MV-4-11 (cell line): ENCODE measurements at places on chromosomes 1 and 21.

DNA sequence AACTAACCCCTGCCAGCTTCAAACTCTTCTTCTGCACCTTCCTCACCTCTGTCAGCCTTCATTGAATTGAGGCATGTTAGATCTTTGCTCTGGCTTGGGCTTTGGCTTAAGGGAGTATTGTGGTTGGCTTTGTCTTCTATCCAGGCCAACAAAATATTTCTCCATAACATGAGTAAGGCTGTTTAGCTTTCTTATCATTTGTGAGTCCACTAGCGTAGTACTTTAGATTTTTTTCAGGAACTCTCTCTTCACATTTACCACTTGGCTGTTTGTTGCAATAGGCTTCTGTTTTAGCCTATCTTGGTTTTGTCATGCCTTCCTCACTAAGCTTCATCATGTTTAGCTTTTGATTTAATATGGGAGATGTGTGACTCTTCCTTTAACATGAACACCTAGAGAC lies 417.5 kb downstream of the NCAM2 start:
- no peak for DNase-seq

GRCh38 chr1:202367271-202367670 lies 18.8 kb downstream of the PPP1R12B start:
- no peak for DNase-seq

GRCh38 chr1:239719642-239720258 lies 333.4 kb downstream of the CHRM3 start:
- DNase-seq, result peak; percentile 86

GRCh38 chr1:57424231-57425027 lies 569 bp upstream of the DAB1 start:
- DNase-seq, result no peak

DNA sequence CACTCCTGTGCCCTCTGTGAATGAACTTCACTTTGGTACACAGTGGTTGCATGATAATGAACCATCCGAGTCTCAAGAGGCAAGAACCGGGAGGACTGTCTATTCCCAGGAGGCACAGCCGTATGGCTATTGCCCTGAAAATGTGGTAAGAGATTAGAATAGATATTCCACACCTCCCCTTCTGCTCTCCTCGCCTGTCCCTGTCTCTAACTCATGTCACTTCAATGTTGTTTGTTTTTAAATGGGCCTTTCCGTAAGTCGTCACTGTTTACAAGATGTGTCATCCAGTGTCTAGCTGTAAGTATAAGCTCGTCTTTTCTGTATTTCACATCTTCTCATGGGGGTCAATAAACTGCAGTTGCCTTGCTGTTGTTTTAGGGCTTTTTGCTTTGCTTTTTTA lies 122.2 kb downstream of the PATJ start:
- no peak for DNase-seq

GRCh38 chr1:182087719-182088350 lies 26.3 kb upstream of the ZNF648 start:
- DNase-seq, result no peak

DNA sequence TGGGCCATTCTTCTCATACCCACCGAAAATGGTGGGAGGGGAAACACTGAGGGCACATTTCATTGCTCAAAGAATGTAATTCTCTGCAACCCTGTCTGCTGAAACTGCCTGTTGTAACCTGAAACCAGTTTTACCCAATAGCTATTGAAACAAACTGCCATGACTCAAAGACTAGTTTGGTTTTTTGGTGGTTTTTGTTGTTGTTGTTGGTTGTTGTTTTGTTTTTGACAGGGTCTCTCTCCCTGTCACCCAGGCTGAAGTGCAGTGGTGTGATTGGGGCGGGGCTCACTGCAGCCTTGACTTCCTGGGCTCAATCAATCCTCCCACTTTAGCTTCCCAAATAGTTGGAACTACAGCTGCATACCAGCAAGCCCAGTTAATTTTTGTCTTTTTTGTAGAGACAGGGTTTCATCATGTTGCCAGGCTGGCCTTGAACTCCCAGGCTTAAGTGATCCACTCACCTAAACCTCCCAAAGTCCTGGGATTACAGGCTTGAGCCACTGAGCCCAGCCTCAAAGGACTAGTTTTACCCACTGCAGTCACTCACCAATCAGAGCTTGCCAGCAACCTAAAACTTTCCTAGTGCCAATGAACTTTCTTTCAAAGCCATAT lies 2.1 kb upstream of the IPP start:
- peak; percentile 14 for DNase-seq

DNA sequence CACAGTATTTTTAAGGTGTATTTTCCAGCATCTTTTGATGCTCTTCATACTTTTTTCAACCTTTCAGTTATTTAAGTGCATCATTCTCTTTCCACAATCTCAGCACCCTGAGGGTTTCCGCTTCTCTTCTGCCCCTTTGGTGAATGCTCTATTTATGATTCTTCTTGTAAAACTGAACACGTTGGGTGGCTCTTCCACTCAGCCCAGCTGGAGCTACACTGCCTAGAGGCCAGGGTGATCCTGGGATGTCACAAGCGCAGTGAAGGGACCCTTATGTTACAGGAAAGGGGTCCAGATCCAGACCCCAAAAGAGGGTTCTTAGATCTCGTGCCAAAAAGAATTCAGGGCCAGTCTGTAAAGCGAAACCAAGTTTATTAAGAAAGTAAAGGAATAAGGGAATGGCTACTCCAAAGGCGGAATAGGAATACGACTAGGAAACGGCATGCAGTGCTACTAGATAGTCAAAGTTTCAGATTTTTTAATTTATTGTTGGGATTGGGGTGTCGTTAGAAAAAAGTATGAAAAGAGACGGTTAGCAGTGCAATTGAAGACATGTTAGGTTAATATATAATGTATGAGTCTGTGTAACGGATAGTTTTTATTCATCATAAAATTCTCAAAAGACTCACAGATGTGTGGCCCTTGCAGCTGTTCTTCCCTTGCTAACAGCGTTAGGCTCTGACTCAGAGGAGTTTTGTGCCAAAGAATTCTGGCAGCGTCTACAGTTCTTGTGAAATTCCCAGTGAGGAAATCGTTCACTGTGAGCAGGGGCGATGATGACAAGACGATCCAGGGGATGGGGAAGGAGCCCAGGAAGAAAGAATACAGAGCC lies 14.4 kb upstream of the ERVH48-1 start:
- DNase-seq, result peak; percentile 70

DNA sequence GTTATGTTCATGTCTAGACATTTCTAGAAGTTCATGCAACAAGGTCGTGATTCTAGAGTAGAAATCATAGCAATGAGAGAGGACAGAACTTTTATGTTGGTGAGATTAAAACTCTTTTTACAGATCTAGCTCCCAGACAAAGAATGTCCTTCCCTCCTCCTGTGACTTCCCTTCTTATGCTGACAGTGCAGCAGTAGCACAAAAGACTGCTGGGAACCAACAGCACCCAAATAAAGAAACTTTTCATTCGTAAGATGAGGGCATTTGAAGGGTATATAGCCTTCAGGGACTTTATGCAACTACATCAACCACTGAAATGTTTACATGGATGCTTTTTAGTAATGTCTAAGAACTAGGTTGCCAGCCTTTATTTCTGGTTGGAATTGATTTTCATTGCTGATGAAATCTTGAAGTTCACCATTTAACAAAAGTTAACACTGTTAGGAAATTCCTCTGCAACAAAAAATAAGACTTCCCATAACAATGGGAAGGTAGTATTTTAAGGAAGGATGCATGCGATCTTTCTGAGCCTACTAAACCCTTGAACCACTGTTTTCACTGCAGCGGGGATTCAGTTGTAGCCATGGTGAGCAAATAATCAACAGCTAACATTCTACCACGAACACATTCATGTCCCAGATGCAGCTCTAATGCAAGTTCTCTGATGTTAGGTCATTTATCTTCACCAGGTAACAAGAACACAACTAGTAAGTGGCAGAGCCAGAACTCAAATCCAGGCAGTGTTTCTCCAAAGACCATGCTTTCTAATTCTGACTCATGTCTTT lies 672.8 kb downstream of the PTPRC start:
- DNase-seq, result no peak

DNA sequence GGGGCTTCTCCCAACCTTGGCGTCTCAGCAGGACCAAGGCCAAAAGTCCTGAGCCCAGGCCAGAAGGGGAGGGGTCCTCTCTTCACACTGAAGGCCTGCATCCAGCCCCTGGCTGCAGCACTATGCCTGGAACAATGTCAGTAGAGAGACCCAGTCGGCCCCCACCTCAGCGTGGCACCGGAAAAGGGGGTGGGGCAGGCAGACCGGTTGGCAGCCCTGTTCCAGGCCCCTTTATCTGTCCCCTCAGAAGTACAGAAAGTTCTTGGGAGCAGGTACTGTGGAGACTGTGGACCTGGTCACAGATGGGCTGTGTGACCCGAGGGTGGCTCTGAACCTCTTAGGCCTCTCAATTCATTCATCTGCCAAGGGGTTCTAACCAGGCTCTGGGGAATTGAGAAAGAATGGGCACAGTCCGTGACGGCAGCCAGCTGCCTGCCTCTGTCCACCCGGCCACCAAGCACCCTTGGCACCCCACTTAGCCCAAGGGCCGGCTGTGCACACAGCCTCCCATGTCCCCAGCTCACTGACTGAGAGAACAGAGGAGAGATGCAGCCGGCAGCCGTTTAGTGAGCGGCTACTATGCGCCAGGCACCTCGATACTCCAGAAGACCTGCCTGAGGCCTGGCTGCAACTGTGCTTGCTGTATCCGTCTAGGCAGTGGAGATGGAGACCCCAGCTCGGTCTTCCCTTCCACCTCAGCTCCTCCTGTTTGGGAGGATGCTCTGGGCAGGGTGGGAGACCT lies 23.9 kb downstream of the RUNX3 start:
- DNase-seq, result no peak

- no peak for DNase-seq
These were observed 18.1 kb downstream of the PCSK9 start for GRCh38 chr1:55057270-55057955.

- no peak for DNase-seq
These were observed 3.0 kb upstream of the DRAXIN start for GRCh38 chr1:11688506-11688905.

- DNase-seq, result no peak
These were observed 54.2 kb upstream of the SSBP3 start for GRCh38 chr1:54460351-54460750.

- DNase-seq, result no peak
These were observed 49.7 kb downstream of the GPR52 start for GRCh38 chr1:174497478-174497877.

DNA sequence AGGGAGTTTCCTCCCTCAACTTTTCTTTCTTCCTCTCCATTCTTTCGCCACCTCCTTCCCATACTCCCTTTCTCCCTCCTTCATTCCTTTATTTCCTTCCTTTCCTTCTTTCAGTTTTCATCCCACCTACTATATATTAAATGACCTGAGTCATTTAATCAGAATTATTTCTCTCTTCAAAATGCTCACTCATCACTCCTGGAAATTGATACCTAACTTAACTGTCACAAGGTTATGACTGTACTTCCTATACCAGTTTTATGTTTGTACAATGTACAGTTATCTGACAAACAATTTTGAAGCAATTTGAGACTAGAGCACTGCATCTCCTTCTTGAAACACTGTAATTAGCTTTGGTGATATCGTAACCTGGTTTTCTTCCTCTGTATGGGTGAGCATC lies 41.4 kb downstream of the NEXN start:
- no peak for DNase-seq

DNA sequence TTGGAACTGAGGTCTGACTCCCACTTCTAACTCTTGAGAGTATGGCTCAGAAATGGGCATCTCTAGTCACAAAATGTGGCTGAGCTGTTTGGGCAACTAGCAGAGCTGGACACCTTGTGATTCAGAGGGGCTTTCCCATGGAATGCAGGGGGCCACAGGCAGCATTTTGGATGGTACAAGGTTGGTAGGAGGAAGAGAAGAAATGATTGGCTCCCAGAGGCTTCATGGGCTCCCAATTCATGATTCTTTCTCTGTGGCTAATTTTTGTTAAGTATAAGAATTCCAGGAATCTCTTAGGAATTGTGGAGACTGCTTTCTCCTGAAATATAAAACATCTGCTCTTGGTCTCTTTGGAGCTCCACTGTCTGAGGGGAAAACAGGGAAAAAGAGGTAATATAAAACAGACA lies 49.7 kb downstream of the PBX1 start:
- no peak for DNase-seq

DNA sequence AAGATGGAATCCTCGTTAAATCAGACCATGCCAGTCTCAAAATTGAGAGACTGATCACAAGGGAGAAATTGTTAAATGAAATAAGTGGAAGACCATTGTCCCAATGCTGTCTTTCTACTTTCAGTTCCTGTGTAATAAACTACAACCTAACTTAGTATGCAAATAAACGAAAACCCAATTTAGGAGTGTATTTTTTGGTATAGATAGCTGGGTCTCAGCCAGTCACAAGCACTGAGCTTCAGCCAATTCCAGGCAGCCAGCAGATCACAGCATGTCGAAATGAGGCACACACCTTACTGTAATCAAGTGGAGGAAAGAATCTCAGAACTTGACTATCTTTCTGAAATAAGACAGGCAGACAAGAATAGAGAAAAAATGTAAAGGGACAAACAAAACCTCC lies 33.0 kb upstream of the VN1R5 start:
- DNase-seq, result no peak

DNA sequence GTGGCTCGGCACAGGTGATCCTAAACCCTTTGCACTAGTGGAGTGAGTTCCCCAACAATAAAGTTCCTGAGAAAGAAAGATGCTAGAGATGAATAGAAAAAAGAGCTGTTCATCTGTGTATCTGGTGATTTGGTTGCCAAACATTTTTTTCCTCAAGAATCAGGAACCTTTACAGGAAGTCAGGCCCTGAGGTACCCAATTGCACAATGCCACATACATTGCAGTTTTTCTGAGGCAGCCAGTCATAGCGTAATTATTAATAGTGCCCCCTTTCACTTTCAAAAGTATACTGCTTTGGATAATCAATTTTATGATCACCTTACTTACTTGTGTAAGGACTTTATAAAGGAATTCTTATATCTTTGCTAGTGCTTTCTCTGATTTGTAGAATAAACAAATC lies 346.3 kb upstream of the POU3F1 start:
- peak; percentile 16 for DNase-seq

GRCh38 chr1:154178013-154178412 lies 13.9 kb downstream of the TPM3 start:
- DNase-seq, result peak; percentile 15

DNA sequence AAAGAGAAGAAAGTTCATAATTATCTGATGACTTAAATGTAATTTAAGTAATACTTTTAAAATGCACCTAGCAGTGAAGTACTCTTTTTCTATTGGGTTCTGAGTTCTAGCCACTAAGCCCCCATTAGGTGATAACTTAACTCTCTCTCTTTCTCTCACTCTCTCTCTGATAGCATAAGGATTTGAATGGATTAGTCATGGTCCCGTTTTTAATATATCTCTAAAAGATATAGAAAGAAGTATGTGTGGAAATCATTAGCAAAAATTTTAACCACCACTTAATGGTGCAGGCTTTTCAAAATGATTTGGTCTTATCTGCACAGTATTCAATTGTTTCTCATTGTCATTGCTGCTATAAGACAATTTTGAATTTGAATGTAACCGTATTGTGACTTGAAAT lies 78.2 kb downstream of the RWDD3 start:
- no peak for DNase-seq

GRCh38 chr21:33432496-33432895 lies 29.3 kb downstream of the IFNGR2 start:
- DNase-seq, result no peak

DNA sequence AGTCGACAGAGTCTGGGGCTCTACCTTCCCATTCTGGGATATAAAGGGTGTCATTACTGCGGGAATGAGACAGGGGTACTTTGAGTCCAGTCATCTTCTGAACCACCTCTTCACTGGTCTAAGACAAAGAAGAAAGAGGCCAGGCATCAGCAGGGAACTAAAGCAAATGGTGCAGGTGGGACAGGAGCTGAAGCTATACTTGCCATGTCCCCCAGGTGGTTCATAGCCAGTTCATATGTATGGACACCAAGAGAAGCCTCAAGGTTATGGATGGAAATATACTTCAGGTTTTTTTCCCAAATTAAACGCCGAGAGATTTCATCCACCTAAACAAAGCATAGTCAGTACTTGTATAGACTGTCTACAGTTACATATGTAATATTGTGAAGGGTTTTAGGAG lies 2.2 kb downstream of the CTSK start:
- no peak for DNase-seq
